ENCODE measurements at places on chromosomes 2 and 18. TPM values are rescaled to one million over a fixed set of nuclear protein-coding genes. Genes with fewer than 3 reads are reported as not detected.

The TTN gene
- total RNA-seq = 153 TPM

The AGXT gene
- total RNA-seq = not detected

The LANCL1 gene
- 57.7 TPM for total RNA-seq

The LDLRAD4 gene
- 52.3 TPM for total RNA-seq

The VSNL1 gene
- 1.7 TPM for total RNA-seq

The RAPGEF4 gene
- total RNA-seq = 22.9 TPM

The ASXL3 gene
- total RNA-seq = 16.8 TPM

The MALL gene
- 24.4 TPM for total RNA-seq

The IL36A gene
- not detected for total RNA-seq

The BOLL gene
- 0.11 TPM for total RNA-seq

The KHK gene
- total RNA-seq = 1.7 TPM

The SH3BP4 gene
- 11.7 TPM for total RNA-seq

The CAPN14 gene
- 0.42 TPM for total RNA-seq

The PNPT1 gene
- 32.4 TPM for total RNA-seq

The EMX1 gene
- total RNA-seq = not detected

The BOK gene
- 16.7 TPM for total RNA-seq

The TSN gene
- total RNA-seq = 58.8 TPM

The IL1B gene
- 2.3 TPM for total RNA-seq

The ANKRD23 gene
- 2.6 TPM for total RNA-seq

The ALLC gene
- total RNA-seq = 0.16 TPM

The CCDC141 gene
- 18.0 TPM for total RNA-seq

The GREB1L gene
- 1.4 TPM for total RNA-seq

The SRD5A2 gene
- total RNA-seq = 16.2 TPM

The LRRC30 gene
- total RNA-seq = 0.32 TPM

The GKN2 gene
- not detected for total RNA-seq

The REG1B gene
- total RNA-seq = not detected

The SOX11 gene
- 9.8 TPM for total RNA-seq

The RAD51AP2 gene
- total RNA-seq = 0.26 TPM

The SKOR2 gene
- total RNA-seq = not detected

The SPATA3 gene
- not detected for total RNA-seq

The YIPF4 gene
- total RNA-seq = 46.2 TPM

The OBSL1 gene
- 43.5 TPM for total RNA-seq

The UGT1A4 gene
- 1.1 TPM for total RNA-seq

The TMEM87B gene
- total RNA-seq = 44.3 TPM

The CHST9 gene
- total RNA-seq = 7.0 TPM

The GCKR gene
- total RNA-seq = 0.11 TPM

The SMC6 gene
- 50.0 TPM for total RNA-seq

The CPLX4 gene
- not detected for total RNA-seq

The RTP5 gene
- not detected for total RNA-seq

The CCDC178 gene
- 3.1 TPM for total RNA-seq

The ALPP gene
- total RNA-seq = not detected

The IL1A gene
- 1.9 TPM for total RNA-seq

The FAM110C gene
- total RNA-seq = 10.8 TPM

The RGPD3 gene
- 1.6 TPM for total RNA-seq

The ALPG gene
- total RNA-seq = not detected

The ACMSD gene
- total RNA-seq = not detected

The RAB17 gene
- total RNA-seq = 1.7 TPM

The MERTK gene
- total RNA-seq = 17.6 TPM

The BMP10 gene
- total RNA-seq = not detected

The RUFY4 gene
- total RNA-seq = not detected

The STAT1 gene
- 75.1 TPM for total RNA-seq

The SALL3 gene
- 2.2 TPM for total RNA-seq

The IKZF2 gene
- 56.4 TPM for total RNA-seq

The XDH gene
- 2.1 TPM for total RNA-seq

The CDH7 gene
- total RNA-seq = 5.6 TPM
